ENCODE measurements at places on chromosomes 6 and 20.

GRCh38 chr6:21033575-21034026 lies 499.3 kb downstream of the CDKAL1 start:
- peak; percentile 78 for DNase-seq

GRCh38 chr20:60334911-60335310 lies 376.7 kb downstream of the CDH26 start:
- no peak for DNase-seq

DNA sequence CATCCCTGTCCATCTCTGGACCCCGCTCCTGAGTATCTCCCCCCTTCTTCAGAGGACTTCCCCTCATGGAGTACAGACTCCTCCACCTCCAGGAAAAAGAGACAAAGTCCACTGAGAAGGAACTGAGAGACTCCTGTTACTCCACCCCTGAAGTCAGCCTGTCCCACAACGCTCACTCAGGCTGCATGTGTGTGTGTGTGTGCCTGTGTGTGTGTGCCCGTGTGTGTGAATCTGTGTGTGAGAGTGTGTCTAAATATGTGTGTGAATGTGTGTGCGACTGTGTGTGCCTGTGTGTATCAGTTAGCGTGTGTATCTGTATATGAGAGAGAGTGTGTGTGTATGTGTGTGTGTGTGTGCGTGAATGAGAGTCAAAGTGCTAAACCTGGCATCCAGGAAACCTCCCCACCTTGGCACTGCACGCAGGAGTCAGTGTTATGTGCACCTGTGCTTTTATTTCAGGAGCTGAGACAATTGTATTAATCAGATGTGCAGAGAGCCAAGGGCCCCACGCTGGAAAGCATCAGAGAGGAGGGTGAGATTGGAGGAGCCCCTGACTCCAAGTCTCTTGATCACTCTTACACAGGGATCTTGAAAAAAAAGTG lies 39.0 kb downstream of the HLA-A start:
- no peak for DNase-seq

- peak; percentile 26 for DNase-seq
Measured at GRCh38 chr6:131923356-131923755, 27.8 kb downstream of the CCN2 start.

GRCh38 chr6:27591699-27592480 lies 119.0 kb upstream of the ZNF184 start:
- DNase-seq: no peak

- no peak for DNase-seq
Measured at GRCh38 chr6:46998436-46999017, 43.6 kb downstream of the ADGRF1 start.

DNA sequence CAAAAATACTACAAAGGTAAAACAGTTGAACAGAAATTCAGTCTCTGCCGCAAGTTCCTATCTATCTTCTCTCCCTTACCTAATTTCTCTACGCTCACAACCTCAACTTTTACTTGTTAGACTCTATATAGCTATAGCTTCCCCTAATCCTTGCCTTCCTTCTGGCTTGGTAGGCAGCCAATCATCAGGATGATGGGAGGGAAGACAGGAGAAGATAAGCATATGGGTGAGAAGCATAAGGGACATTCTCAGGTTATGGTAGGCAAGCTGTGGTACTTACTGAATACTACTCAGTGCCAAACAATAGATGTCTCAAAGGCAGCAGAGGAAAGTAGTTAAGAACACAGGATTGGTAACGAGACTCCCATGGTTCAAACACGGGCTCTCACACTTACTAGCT lies 7.8 kb downstream of the CCNC start:
- DNase-seq: no peak

DNA sequence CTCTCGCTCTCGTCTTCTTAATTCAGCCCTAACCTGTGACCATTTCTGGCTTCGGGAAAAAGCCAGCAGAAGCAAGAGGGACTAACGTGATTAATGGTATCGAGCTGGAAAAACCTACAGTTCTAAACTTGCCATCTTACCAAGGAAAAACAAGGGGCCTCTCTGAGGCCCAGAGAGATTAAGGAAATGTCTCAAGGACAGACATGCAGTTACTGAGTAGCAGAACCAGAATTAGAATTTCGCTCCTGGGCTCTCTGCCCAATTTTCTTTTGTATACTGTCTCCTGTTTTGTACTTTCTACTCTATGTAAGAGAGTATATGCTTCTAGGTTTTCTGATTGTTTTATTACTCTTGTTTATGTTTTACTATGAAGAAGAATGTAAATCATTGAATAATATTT lies 67.8 kb upstream of the LTV1 start:
- DNase-seq: no peak

- DNase-seq: no peak
Measured at GRCh38 chr6:48109944-48110343, 1.1 kb downstream of the PTCHD4 start.

GRCh38 chr6:71292001-71292400 lies 3.4 kb downstream of the OGFRL1 start:
- no peak for DNase-seq

GRCh38 chr20:35290887-35291417 lies 1.3 kb downstream of the FAM83C start:
- no peak for DNase-seq

- no peak for DNase-seq
Measured at GRCh38 chr20:2773812-2774211, 26.6 kb downstream of the CPXM1 start.

DNA sequence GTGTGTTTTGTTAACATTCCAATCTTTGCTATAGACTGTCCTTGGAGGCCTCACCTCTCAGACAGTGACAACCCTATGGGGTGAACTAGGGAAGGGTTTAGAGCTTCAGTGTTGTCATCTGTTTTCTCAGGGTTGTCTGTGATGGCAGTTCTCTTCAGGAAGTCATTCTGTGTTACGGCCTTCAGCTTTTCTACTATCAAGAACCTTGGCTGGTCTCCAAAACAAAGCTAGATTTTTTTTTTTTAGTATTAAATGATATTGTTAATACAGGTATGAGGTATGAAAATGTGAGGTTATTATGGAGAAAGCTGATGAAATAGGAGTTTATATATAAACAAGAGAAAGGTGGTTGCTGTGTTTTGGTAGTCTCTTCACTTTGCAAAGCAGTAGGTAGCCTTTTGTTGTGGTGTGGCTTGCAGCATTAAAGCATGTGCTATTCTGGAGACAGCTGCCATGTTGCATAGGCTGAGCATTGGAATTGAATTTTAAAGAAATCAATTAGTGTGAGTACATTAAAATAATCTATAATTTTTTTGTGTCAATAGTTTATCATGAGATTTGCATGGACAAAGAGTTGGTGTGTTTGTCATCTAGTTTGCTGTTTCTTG lies 162.6 kb downstream of the CARMIL1 start:
- no peak for DNase-seq

- no peak for DNase-seq
Measured at GRCh38 chr6:118718297-118718696, 66.9 kb upstream of the CEP85L start.

DNA sequence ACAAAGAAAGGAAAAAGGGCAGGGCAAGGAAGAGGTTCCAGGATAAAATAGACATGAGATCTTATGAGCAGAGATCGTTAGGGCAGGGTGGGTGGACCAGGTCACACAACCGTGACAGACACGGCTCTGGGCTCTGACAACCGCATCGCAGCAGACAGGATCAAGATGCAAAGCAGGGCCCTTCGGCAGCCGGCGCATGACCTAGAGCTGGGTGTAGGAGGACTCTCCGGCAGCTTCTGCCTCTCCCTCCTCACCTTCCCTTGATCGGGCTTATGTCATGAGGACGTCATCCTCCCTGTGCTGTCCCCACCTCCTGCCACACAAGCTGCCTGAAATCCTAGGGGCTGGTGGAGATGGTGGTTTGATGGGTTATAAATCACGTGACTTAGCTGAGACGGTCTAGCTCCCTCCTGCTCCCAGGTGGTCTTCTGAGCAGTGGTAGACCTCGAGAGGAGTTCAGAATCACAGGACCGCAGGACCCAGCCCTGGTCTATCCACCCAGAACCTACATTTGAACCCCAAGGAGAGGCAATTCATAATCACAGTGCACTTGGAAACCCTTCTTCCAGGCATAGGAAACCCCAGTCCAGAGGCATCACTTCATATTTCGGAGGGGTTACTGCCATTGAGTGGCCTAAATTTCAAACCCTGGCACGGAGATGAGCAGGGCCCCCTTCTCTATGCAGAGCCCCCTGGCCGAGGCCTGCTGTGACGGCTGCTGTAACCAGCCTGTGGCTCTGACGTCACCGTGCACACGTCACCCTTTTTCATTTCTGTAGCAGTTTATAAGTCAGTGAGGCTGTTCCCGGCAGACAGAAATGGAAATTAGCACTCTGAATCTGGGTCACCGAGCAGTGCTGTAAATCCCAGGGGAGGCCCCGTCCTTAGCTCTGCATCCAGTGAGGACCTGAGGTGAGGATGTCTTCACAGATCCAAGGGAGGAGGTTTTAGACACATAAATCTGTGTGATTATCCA lies 8.7 kb upstream of the CCR6 start:
- no peak for DNase-seq

- no peak for DNase-seq
Measured at GRCh38 chr6:41699063-41699462, 36.3 kb downstream of the TFEB start.

DNA sequence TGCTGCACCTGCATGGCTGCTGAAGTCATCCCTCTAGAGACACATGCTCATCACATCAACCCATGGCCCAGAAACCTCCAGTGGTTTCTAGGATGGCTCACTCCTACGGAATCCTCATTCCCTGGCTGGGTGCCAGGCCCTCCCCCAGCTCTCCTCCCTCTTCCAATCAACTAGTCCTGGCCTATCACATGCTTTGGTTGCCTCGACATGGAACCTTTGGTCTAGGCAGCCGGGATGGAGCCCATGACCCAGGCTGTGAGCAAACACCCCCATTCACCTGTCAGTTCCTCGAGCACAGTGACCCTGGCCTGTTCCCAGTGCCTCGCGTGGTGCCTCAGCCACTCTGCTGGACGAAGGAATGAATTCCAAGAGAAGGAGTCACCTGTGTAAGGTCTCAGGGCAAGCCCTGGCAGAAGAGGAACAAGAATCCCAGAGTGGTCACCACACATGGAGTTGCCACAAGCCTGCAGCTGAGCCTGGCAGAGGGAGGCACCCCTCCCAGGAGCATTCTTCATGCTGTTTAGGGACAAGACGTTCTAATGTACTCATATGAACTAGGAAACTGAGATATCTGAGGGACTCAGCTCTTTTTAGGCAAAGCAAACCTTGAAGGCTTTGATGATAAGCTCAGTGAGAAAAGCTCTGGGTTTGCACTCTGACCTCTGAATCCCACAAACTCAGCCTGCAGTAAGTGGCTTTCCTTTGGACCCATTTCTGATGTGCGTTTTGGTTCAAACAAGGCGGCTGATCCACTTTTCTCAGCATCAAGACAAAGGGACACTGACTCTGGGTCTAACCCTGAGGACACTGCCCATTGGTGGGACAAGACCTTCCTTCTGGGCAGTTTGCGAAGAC lies 40.2 kb downstream of the PPP1R3G start:
- DNase-seq: peak; percentile 51

GRCh38 chr6:89146718-89147700 lies 1.2 kb downstream of the PM20D2 start:
- peak; percentile 27 for DNase-seq

DNA sequence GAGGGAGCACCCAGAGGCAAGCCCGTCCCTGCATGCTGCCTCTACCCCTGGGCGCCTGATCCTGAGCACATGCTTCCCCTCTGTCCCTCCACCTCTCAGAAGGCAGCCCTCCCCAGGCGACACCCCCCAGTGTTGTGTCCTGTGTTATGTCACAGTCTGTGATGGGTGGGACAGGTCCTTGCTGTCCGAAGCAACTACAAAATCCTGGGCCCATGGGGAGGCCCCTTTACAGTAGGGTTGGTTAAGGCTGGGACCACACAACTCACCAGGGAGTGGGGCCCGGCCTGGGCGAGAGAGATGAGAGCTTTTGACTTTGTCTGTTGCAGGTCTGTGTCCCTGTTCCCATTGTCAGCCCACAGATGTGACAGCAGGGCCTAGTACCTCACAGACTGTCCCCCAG lies 78.0 kb downstream of the DHX35 start:
- DNase-seq: no peak

DNA sequence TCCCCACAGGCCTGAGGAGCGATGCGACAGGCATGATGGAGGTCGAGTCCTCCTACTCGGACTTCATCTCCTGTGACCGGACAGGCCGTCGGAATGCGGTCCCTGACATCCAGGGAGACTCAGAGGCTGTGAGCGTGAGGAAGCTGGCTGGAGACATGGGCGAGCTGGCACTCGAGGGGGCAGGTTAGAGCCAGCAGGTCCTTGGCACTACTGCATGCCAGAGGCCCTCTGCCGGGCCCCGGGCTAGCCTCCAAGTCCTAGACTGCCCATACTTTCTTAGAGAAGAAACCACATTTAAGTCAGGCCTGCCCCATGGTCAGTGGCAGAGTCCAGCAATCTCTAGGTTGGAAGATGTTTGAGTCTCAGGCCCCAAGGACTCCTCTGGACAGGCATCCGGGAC lies 32.1 kb downstream of the PKIG start:
- no peak for DNase-seq

- peak; percentile 47 for DNase-seq
Measured at GRCh38 chr6:109239651-109240321, 142.5 kb downstream of the CD164 start.

DNA sequence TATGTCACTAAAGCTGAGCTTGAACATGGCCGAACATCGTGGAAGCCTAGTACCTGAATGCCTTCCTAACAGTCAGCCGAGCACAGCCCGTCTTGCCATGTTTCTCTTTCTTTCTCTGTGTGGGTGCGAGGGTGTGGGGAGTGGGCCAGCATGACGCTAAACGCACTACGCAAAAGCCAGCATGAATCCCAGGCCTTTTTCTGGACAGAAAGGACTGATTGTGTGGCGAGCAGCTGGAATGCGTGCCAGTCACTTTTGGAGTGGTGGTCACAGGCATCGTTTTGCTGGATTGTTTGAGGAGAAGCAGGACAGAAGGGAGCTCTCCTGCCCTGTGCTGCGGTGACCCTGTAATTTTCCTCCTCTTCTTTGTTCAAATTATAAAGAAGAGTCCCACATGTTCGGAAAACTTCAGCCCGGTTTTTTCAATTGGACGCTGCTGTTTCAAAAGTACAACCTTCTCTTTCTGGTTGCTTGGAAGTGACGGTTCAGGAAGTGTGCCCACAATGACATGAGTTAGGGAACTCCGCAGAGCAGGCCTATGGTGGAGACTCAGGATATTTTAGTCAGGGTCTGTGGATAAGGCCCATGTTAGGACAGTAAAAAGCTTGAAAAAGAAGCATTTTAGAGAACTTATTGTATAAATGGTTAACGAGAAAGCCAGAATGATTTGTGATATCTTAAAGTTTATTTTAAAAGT lies 54.3 kb downstream of the PDE7B start:
- DNase-seq: no peak

DNA sequence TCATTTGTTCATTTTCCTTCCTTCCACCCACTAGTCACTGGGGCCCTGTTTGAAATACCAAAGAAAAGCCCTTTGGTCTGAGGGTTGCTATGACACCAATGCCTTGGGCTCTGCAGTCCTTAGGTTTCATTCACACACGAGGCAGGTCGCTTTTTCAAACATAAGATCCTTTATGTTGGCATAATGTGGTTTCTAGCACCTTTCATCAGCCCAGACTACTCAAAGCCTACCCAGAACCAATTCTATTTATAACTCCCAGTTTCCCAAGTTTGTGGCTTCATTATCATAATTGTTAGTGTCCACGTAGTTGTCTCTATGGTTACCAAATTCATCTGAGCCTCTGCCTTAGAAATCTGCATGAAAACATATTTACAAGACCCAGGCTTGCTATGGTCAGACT lies 6.6 kb upstream of the TP53RK start:
- peak; percentile 54 for DNase-seq

All from AG20443 (cell line).